ENCODE measurements at places on chromosomes 16 and 17.

DNA sequence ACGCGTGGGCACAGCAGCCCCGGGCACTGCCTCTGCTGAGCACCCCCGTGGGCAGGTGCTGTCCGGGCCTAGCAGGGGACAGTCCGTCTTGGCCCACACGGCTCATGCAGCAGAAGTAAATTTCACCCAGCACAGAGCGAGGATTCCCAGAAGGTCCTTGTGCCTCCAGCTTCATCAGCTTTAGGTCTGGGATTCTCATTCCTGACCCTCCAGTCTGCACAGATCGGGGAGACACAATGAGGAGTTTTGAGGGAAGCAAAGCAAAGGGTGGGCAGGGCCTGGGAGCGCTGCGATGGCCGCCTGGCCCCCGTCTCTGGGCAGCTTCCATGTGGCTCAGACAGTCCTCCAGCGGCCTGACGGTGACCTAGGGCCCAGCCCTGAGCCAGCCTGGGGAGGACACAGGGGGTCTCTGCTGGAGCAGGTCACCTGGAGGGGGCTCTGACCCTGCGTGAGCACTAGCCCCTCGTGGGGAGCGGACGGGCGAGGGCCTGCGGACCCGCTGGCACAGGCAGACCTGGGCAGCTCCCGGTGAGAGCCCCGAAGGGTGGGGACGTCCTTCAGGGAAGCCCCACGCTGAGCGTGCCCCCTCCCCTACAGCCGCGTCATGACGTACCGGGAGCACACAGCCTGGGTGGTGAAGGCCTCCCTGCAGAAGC lies 30.7 kb upstream of the CHMP6 start:
- H3K4me3 ChIP-seq = no peak overlapping the region
- no peak for DNase-seq
- no peaks in the 10 kb centered on the region for H3K4me1 ChIP-seq
- peaks cover 11% of the 10 kb centered on the region for H3K36me3 ChIP-seq
- H3K27ac ChIP-seq = no peak overlapping the region

DNA sequence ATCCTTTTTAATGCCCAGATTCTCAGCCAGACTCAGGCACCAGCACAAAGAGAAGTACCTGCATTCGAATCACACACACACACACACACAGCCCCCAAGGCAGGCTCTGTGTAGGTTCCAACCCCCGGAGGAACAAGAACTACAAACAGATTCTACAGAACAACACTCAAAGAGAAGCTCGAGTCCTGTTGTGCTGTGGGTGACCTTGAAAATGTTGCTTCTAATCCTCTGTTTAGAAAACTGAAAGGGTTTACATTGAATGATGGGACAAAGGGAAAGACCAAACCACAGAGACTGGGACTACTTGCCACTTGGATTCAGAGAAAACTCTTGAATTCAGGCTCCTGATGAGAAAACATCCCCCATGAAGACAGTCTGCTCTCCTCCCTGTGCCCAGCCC lies 568.8 kb upstream of the C16orf82 start:
- no peak overlapping the region for H3K27ac ChIP-seq
- H3K36me3 ChIP-seq = no peaks in the 10 kb centered on the region
- H3K27me3 ChIP-seq = peaks cover 11% of the 10 kb centered on the region
- peaks cover 9% of the 10 kb centered on the region for H3K4me1 ChIP-seq
- H3K4me3 ChIP-seq = no peak overlapping the region
- no peak for DNase-seq

- DNase-seq = no peak
- peaks cover 3% of the 10 kb centered on the region for H3K4me1 ChIP-seq
- no peaks in the 10 kb centered on the region for H3K27me3 ChIP-seq
- no peak overlapping the region for H3K4me3 ChIP-seq
- H3K27ac ChIP-seq = no peak overlapping the region
- H3K36me3 ChIP-seq = peaks cover 4% of the 10 kb centered on the region
Observed at GRCh38 chr17:4443476-4443875, 9.7 kb downstream of the SPNS3 start.

DNA sequence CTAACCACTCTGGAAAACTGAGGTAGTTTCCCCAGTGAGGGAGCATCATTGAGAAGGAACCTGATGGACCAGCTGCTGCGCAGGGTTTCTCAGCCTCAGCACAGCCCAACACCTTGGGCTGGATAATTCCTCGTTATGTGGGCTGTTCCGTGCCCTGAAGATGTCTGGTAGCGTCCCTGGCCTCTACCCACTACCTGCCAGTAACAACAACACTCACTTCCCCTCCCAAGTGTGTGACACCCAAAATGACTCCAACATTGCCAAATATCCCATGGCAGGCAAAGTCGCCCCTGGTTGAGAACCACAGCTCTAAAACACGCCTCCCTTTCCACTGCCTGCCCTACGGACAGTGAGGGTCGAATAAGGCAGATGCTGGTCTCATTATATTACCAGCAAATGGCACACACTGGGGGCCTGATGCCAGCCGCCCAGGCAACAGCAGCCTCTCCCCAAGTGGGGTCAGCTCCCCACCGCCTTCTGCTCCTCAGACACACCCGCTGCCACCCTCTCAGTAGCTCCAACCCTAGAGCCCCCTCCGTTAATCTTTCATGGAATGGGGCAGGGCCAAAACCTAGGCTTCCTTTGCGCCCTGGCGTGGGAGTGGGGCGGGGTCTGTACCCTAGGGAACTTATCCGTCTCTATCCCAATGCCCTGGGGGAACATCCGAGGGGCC lies 1.0 kb downstream of the RHBDF2 start:
- H3K27ac ChIP-seq = no peak overlapping the region
- H3K4me1 ChIP-seq = peaks cover 19% of the 10 kb centered on the region
- peak overlapping the region; percentile 88 for H3K4me3 ChIP-seq
- peaks cover 6% of the 10 kb centered on the region for H3K36me3 ChIP-seq
- H3K27me3 ChIP-seq = no peaks in the 10 kb centered on the region
- no peak for DNase-seq

- no peaks in the 10 kb centered on the region for H3K36me3 ChIP-seq
- no peak for DNase-seq
- no peaks in the 10 kb centered on the region for H3K27me3 ChIP-seq
- H3K4me1 ChIP-seq = peaks cover 5% of the 10 kb centered on the region
- no peak overlapping the region for H3K4me3 ChIP-seq
Observed at GRCh38 chr17:77973953-77974352, 15.4 kb downstream of the TNRC6C start.

GRCh38 chr16:80309178-80309577 lies 231.6 kb upstream of the DYNLRB2 start:
- peaks cover 2% of the 10 kb centered on the region for H3K27me3 ChIP-seq
- H3K4me3 ChIP-seq = no peak overlapping the region
- DNase-seq = no peak
- H3K36me3 ChIP-seq = no peaks in the 10 kb centered on the region
- no peak overlapping the region for H3K27ac ChIP-seq

DNA sequence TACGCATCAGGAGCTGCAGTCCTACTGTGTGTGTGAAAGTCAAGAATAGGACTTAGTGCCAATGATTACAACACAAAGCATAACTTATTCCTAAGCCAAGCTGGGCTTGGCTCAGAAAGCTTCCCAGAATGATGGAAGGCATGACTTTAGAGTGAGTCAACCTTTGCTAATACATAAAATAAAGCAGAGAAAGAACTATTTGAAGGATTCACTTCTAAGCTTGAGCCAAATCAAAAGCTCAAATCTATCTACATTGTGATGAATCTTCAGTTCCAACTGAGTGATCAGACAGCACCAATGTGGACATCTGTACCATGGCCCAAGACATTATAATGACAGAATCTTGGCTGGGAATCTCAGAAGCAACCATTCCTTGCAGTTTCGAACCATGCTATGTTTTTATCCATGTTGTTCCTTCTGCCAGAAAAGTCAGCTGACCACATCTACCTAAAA lies 41.4 kb downstream of the SMG6 start:
- peak overlapping the region; percentile 81 for H3K27ac ChIP-seq
- DNase-seq = no peak
- H3K36me3 ChIP-seq = peaks cover 49% of the 10 kb centered on the region

Measured in activated T-helper 2 cell treated with anti-CD3 and anti-CD28 coated beads, Interferon-gamma antibody, Interleukin-2, Interleukin-4, amounts not matched to agents 10 μg/mL and 5 μg/mL and 100 μg/mL, durations not matched to agents 14 hours and 24 hours and 36 hours (primary cell).